ENCODE measurements at places on chromosomes 13 and 19.

DNA sequence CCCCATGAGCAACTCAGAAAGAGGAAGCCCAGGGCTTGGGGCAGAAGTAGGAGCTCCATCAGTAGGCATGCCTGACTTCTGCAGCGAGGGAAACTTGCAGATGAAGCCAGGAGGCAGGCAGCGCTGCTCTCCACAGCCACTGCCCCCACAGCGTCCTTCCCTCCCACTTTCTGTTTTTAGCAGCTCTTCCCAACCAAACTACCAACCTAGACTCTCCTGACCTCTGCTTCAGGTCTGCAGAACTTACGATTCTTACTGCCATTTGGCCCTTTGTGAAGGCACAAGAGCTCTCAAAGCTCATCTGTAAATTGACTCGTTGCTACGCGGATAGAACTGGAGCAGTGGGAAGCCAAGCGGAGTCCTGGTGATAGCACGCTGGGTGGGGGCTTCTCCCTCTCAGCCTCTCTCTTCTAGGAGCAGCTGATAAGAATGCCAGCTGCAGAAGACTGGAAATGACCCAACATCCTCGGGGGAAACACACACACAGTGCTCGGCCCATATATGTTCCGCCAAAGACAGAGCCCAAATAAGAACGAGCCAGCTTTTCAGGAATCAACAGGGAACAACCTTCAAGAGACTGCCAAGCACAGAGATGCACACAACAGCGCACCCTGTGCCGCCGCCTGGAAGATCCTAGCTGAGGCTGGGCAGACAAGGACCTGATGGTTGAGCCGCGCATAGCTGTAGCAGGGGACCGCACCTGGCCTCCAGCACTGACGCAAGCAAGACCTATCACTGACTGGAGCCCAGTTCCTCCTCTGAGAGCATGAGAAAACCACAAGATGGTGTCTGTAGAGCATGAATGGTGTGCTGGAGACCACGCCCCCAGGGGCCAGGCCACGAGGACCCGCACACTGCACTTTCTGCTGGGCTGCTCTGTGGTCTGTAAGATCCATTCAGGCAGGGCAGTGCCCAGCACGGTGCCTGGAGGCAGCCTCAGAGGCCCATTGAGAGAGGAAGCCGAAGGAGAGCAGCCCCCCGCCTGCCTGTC is 15.9 kb upstream of the SLC35E1 start:
- no peak for DNase-seq

- DNase-seq, result no peak
Measured at GRCh38 chr19:13092606-13093235, 9.9 kb downstream of the LYL1 start.

- no peak for DNase-seq
Measured at GRCh38 chr13:113211774-113212173, 2.4 kb downstream of the CUL4A start.

DNA sequence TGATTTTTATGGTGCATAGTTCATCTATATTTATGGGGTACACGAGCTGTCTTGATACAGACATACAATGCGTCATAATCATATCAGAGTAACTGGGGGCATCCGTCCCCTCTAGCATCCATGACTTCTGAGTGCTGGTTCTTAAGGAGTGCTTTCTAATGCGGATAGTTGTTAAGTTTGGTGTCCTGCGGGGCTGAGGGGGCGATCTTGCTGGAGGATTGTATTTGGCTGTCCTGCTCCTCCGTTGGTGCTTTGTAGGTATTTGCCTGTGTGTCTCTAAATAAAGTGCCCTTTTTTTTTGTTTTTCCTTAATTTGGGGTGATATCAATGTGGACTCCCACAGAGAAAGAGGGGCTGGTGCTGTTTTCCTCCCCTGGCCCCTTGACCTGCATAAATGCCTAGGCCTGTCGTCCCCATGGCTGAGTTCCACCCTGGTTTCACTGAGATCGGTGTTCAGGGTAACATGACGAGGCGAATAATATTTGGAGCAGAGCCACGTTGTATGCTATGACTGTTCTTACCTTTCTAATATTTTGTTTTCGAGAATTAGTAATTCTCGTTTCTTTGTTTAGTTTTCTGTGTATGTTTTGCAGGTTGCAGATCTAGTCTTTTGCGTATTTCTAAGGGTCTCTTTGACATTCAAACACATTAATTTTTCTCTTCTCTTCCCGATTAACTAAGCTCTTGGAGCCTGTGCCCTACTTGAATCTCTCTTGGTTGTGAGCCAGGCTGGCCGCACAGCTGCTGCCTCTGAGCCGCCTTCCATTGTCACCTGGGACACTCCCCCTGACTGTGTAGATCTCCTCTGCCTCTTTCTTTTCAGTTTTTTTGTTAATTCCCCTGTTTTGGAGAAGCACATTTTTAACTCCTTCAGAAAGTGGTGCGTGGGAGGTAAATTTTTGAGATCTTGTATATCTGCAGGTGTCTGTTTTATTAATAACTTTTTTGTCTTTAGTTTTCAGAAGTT is 100.3 kb downstream of the ARHGEF7 start:
- DNase-seq, result no peak

- DNase-seq, result no peak
Measured at GRCh38 chr13:78228211-78228610, 309.6 kb upstream of the EDNRB start.

DNA sequence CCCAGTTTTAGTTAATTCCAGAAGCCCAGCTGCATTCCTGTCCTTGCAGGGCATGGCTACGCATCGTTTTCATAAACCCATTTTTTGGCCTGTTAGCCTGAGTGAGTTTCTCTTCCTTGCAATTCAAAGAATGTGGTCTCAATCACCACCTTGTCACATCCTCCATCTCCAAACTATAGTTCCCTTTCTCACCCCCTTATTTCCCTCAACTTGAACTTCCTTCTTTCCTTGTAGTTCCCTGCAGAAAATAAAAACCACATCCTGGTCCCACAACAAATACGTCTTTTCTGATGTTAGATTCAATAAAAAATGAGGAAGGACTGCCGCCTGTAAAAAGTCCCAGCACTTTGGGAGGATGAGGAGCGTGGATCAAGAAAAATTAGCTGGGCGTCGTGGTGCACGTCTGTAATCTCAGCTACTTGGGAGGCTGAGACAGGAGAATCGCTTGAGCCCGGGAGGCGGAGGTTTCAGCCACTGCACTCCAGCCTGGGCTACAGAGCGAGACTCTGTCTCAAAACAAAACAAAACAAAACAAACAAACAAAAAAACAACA is 13.2 kb downstream of the ADGRE3 start:
- no peak for DNase-seq

DNA sequence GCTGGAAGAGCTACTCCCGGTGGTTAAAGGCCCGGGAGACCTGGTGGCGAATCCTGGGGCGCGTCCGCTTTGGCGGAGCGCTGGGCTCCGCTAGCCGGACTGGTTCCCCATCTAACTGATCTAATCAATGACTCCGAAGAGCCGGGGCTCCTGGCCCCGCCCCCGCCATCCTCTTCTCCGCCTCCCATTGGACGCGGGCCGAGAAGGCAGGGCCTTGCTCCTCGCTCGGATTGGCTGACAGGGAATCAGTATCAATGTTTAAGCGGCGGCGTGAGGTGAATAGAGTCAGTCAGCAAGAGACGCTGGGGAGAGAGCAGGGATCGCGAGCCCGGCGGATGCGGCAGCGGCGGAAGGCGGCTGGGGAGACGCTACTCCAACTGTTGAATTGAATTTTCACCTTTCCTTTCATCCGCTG is 1.7 kb upstream of the PCDH17 start:
- no peak for DNase-seq

- peak; percentile 83 for DNase-seq
Measured at GRCh38 chr19:11091703-11092153, 2.5 kb downstream of the LDLR start.

DNA sequence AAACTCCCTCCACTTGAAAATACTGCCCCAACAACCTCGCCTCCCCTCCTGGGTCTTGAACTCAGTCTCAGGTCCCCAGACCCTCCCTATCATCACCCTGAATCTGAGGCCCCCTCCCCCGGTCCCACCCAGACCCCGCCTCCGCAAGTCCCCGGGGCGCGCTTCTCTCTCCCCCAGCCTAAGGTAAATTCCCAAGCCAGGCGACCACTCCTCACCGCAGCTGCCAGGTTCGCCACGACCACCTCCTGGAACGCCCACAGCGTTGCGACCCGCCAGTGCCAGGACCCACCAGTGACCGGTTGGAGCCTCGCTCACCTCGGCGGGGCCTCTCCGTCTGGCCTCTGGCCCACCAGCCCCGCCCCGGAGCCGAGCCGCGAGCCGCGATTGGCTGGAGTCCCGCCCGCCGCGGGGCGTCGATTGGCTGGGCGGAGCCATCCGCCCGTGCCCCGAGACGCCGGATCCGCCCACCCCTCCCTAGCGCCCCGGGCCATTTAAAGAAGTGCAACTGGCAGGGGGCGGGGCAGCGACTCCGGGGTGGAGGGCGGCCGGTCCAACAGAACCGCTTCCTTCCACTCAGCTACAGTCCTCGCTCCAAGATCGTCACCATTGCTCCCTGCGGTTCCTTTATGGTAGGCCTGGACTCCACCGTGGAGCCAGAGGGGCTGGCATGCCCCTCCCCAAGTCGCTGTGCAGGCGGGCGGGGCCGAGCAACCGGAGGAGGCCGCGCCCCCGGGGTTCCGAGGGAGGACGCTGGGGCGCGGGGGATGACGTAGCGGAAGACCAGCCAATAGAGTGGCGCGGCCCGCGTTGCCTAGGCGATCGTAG is at the start of gene SERTAD3:
Gene SERTAD3, minus strand, starts transcription at position 336 of the 825 bp plus-strand sequence. CDS start 2,255 bp downstream, outside the sequence.
- DNase-seq, result peak; percentile 85

- no peak for DNase-seq
Measured at GRCh38 chr13:89514534-89515312, 1832.8 kb upstream of the MIR17HG start.

GRCh38 chr19:4910594-4911281 is 1.4 kb downstream of the UHRF1 start:
- DNase-seq, result no peak

DNA sequence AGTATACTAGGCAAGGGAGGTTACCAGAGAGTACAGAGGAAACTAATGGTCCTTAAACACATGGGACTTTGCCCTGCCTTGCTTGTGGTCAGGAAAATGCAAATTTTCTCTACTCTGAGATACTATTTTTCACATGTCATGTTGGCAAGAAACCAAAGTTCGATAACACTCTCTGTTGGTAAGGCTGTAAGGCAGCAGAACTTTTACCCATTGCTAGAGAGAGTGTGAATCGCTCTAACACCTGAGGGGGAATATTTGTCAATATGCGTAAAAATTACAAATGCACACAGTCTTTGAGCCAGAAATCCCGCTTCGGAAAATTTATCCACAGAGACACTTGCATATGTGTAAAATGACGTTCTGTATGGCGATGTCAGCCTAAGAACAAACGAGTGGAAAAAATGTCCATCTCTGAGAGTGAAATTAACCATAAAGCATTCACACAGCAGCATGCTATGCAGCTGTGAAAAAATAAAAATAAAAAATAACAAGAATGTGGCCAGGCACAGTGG is 9.5 kb upstream of the RFX1 start:
- DNase-seq, result no peak

GRCh38 chr13:40974460-40975407 is 44.4 kb downstream of the ELF1 start:
- peak; percentile 23 for DNase-seq

GRCh38 chr13:47841151-47841550 is 159.9 kb downstream of the SUCLA2 start:
- no peak for DNase-seq

DNA sequence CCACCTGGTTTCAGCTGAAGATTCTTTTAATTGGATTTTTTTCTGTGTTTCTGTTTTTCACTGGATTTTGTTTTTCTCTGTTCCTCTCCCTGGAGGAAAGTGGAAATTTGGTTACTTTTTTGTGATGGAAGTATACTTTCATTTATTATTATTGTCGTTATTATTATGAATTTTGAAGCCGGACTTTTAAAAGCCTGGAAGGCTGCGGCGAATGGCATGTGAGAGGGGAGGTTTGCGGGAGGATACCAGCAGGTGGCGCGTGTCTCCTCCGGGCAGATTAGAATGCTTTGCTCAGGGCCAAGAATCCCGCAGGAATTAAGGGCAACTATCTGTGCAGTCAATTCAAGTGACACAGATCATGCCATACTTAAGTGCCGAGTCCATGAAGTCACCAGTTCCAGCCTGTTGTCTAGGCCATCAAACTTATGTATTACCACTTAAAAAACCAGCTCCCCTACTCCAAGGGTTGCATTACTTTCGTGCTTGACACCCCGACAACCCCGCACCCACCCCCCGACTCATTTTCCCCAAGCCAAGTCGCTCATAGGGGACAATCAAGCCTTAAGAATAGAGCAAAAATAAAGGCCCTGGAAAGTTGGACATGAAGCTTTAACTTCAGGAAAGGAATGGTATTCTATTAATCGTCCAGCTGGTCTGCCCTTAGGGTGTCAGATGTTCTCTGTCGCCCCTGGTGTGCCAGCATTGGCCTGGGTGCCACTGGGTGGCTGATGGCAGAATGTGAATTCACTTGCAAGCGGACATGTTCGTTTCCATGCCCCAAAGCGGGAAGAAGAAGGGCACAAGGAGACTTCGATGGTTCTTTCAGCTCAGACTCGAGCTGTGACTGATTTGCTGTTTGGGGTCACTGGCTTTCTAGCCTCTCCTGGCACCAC is 1.3 kb upstream of the LRCH1 start:
- peak; percentile 67 for DNase-seq

GRCh38 chr19:11031421-11032070 is 57.7 kb upstream of the LDLR start:
- no peak for DNase-seq

DNA sequence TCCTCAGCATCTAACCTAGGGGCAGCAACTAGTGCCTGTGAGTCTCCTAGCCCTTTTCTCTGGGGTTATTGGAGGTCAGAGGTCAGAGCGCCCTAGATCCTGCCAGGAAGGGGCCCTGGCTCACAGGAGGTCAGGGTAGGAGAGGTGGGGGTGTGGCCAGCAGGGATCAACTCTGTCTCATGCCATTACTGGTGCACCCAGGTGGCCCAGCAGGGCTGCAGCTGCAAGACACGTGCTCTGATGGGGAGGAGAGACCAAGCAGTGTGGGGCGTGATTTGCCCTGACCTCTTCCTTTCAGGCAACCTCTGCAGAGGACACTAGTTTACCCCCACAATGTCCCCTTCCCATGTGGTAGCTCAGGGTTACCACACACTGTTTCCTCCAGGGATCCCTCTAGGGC is 73.3 kb upstream of the ZNF30 start:
- DNase-seq, result no peak

DNA sequence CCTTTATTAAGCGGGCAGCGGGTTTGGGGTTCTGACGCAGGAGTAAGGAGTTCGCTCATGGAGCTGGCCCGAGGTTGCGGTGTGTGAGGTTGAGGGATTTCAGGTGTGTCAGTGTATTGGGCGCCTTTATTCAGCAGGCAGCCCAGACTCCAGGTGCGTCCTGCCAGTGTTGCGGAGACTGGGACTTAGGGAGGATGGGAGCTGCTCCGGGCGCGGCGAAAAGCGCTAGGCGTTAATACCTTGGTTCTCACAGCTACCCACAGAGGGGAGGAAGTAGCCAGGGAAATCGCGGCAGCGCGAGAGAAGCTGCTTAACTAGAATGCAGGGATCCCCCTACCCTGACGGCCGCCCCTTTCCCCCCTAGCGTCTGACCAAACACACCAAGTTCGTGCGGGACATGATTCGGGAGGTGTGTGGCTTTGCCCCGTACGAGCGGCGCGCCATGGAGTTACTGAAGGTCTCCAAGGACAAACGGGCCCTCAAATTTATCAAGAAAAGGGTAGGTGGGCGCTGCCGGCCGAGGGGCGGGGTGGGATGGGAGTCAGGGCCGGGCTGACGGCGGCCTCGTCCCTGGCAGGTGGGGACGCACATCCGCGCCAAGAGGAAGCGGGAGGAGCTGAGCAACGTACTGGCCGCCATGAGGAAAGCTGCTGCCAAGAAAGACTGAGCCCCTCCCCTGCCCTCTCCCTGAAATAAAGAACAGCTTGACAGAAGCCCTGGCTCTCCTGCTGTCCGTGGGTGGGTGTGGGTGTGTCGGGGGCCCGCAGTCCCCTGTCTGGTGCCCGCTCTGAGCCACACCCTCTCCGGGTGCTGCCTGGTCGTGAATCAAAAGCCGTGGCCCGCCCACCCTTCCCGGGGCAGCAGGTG is 1.1 kb downstream of the RPL36 start:
- DNase-seq, result no peak

All from HCT116 (cell line).